ENCODE measurements at places on chromosomes 5 and 9.

GRCh38 chr9:123036893-123037545 lies 3.6 kb downstream of the GPR21 start:
- no peak for DNase-seq

DNA sequence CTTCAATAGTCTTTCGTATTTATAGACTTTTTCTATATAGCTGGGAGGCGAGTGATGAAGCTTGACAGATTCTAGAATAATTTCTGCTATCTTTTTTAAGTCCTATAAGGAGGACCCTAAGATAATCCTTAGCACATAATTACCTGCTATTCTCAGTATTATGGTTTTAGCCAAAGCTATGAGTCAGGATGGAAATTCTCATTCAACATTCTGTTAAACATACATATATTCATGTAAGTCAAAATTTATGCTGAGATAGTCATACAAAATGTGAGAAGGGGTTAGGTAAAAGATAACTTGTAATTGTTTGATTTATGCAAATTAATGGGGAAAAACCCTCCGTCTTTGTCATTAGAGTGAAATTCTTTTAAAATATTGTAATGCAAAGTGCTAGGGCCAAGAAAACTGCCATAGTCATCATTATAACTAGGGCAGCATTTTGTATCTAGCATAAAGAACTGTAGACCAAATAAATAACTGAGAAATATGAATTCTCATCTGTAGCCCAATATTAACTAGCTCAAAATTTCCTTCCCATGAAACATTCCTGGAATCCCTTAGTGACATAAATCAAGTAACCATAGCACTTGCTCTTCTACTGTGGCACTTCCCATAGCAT lies 118.5 kb downstream of the MRPS30 start:
- DNase-seq = no peak

- DNase-seq = no peak
Measured at GRCh38 chr9:35603506-35603985, 1.5 kb upstream of the TESK1 start.

DNA sequence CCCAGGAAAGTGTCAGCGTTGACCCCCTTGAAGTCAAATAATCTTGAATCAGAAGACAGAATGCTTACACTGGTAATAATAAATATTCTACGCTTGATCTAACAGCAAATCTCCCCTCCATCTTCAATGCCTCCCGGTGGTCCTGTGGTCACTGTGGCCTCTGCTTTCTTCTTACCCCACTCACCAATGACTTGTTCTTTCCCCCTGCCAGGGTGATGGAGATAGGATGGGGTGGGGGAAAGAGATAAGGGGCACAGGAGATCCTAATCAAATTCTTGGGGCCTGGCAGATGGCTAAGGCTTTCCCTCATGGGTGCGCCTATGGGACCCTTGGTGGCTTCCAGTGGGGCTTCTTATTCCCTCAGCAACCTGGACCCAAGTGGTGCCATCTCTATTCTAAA lies 152.6 kb upstream of the EGFLAM start:
- no peak for DNase-seq

- DNase-seq = no peak
Measured at GRCh38 chr5:156391139-156391538, 64.2 kb downstream of the SGCD start.

DNA sequence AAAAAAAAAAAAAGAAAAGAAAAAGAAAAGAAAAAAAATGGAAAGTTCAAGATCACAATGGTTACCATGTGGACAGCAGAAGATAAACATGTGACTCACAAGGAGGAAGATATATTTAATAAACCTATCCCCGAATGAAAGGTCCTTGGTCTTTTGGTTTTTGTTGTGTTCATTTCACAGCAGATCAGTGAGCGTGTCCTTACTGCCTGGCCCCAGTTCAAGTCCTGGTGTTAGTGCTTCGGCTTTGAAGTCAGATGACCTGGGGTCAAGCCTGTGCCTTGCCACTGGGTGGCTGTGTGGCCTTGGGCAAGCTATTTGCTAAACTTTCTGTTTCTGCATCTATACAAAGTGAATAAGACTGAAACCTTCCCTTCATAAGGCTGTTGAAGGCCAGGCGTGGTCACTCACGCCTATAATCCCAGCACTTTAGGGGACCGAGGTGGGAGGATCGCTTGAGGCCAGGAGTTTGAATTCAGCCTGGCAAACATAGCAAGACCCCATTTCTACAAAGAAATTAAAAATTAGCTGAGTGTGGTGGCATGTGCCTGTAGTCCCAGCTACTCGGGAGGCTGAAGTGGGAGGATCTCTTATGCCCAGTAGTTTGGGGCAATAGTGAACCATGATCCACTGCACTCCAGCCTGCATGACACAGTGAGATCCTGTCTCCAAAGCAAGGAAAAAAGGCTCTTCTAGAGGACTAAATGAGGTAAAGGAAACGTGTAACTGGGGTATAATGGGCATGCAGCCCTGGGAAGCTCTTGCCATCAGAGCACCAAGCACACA lies 94.5 kb upstream of the SPATA31D4 start:
- no peak for DNase-seq

DNA sequence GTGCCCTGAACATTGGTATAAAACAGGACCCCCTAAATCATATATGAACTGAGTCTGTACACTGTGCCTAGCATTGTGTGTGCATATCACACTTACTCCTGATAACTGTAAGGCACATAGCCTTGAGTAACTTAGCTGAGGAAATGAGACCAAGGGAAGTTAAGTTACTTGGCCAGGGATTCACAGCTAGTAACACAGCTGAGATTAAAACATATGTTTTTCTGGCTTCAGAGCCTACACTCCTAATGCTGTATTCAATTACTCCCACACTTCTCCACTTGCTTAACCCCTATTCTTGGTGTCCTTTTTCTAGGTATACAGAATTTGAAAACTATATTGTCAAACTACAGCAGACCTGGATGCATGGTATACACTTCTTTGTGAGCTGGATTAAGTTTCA lies 12.8 kb downstream of the GHR start:
- no peak for DNase-seq

DNA sequence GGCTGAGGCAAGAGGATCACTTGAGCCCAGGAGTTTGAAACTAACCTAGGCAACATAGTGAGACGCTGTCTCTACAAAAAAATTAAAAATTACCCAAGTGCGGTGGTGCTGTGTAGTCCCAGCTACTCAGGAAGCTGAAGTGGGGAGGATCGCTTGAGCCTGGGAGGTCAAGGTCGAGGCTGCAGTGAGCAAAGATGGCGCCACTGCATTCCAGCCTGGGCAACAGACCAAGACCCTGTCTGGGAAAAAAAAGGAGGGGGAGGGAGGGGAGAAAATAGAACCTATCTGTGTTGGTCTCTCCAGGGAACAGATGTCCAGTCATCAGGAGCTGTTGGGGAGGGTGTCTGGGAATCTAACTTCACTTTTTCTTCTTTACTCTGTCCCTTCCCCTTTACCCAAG lies 24.3 kb downstream of the MAT2B start:
- no peak for DNase-seq

DNA sequence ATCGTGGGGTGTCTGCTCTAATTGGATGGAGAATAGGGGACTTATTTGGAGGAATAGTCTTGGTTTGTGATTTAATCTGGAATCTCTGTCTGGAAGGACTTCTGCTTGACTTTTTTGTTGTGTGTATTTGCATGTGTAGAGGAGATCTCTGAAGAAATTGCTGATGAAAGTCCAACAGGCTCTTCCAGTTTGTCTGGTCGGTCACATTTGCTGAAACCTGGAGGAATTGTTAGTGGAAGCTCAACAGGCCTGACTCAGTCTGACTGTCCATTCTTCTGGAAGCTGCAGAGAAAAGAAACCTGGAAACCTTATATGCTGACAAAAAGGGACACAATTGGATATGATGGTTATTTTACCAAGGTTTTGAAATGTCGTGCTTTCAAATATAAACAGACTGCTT lies 33.4 kb upstream of the TENT2 start:
- no peak for DNase-seq

DNA sequence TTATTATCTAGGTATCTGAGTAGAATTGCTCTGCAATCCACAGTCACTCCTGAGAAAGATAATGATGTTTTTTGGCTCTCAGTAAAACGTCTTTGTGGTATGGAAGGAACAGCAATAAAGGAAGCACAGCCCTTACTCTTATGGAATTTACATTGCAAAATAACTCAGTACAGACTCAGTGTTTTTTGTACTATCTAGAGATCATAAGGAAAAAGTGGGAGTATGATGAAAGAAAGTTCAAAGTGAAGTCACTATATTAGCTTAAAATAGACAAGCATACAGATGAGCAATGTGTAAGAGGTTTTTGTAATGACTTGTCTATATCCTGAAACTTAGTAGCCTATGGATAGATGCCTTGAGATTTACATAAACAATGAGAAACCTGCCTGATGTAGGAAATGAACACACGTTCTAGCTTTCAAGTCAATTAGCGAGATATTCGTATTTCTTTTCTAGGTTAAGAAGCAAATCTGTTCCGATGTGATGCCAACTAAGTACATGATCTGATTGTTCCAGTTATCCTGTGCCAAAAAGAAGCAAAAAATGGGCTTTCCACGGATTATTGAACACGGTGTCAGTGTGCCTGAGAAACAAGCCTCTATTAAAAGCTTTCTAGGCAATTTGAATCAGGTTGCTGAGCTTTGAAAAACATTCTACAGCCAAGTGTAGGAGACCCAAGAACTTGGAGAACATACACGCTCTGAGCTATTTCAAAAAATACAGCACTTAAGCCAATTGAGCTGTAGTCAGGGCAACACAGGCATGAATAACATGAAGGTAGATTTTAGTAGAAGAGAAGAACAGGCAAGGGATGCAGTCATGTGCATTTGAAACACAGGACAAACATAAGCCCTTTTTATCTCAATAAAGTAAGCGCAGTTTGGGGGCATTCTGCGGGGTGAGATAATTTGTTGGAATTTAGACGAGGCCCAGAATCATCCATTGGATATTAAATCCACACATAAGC lies 86.3 kb upstream of the TAF11L2 start:
- no peak for DNase-seq

- no peak for DNase-seq
Measured at GRCh38 chr5:159286420-159287035, 23.4 kb downstream of the UBLCP1 start.

DNA sequence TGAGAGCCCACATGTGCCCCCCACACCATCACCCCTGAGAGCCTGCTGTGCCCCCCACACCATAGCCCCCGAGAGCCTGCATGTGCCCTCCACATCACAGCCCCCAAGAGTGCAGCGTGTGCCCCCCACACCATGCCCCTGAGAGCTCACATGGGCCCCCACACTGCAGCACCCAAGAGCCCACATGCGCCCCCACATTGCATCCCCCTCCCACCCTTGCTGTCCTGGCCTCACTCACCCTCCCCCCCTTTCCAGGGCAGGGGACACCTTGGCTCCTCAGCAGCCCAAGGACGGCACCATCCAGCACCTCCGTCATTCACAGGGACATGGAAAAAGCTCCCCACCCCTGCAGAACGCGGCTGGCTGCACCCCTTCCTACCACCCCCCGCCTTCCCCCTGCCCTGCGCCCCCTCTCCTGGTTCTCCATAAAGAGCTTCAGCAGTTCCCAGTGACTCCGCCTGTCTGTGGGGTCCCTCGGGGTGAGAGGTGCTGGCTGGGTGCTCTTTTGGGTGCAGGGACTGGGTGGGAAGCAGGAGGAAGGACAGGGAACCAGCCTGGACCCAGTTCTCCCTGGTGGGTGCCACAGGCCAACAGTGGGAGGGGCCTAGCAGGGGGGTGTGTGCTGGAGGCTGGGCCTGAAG lies 5.0 kb downstream of the LCN1 start:
- no peak for DNase-seq

DNA sequence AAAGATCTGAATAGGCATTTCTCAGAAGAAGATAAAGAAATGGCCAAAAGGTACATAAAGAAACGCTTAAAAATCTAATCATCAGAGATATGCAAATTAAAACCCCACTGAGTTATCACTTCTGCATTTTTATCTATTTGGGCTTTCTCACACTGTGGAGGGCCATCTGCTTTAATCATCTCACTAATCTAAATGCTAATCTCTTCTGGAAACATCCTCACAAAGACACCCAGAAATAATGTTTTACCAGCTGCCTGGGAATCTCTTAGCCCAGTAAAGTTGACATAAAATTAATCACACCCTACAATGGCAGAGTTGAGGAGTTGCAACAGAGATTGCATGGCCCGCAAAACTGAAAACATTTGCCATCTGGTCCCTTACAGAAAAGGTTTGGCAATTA lies 407.9 kb upstream of the CYLC2 start:
- DNase-seq = no peak

All from T-helper 1 cell (primary cell).